ENCODE measurements at places on chromosomes 1 and 21.

DNA sequence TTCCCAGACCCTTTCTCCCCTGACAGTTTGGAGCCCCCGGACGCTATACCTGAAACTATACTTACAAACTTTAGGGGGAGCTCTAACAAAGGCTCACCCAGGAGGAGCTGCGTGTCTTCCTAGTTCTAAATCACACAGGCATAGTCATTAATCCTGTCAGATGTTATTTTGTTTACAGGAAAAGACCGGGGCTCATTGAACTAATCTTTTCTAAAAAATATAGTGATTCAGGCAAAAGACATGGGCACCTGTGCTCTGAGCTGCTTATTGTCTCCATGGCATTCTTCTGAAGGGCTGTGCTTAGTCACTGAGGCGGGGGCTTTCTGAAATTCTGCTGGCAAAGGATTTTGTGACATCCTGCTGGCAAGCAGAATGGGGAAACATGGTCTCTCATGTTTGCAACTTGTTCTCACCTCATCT is 1577.0 kb downstream of the NCAM2 start:
- no peak for DNase-seq

DNA sequence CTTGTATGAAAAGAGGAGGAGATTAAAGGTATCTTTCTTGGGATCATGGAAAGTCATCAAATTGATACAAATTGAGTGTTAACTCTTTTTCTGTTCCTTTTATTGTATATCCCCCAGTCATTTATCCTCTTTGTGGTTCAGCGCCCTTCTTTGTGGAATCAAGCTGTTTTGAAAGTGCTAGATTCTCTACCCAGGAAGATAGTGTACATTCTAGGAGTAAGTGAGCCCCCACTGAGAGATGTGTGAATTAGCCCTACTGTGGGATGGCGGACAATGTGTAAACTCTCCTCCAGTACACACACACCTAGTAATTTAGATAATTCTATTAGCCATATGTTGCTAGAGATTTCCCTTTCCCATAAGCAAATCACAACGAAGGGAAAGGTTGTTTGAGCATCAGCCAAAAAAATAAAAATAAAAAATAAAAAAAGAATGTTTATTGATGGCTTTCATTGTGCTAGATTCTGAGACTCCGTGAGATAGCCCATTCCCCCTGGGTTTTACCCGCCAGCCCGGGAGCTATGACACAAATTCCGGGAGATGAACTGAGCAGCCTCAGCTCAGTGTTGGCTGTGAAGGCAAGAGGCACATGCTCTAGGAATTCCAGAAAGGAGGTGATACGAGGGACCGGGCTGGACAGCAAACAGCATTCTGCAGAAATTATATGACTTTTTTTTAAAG is 378.4 kb upstream of the RUNX1 start:
- no peak for DNase-seq

GRCh38 chr1:234862944-234863515 is 253.1 kb upstream of the IRF2BP2 start:
- DNase-seq: no peak

GRCh38 chr1:212062832-212063438 is 27.4 kb downstream of the DTL start:
- DNase-seq: no peak

DNA sequence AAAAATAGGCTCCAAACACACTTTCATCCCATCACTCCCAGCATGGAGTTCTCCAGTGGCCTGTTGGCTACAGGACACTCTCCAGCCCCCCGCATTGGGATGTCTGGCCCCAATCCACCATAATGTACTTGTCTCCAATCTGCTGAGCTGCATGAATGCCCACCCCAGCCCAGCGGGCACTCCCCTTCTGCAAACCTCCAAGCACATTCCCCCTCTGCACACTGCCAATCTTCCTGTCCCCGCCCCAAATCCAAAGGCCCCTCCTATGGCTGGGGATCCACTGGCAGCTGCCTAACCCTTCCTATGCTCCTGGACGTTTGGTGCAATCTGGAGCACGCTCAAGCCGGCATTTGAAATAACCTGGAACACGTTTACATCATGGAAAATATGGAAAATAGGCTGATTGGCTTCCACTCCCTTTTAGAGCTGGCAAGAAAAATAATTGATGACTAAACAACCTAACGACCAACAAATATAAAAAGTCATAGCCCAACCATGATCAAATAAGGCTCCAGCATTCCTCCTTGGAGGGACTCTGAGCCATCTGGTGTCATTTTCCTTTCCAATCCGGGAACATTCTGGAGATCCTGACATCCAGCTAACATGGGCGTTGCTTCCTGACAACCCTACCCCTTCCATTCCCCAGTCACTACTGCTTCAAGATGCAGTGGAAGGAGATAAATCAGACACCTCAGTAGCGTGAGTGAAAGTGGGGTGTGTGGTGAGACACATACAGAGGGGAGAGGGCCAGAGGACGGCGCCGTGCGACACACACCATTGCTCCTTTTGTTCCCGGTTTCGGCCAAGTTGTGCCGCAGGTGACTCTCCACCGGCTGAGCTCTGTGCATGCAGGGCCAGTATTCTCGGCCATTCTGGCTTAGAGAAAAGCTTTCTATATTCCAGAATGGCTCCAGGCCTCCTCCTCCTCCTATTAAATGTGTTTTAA is 41.6 kb downstream of the PDE9A start:
- DNase-seq: no peak
